ENCODE measurements at places on chromosomes 5 and 9.

DNA sequence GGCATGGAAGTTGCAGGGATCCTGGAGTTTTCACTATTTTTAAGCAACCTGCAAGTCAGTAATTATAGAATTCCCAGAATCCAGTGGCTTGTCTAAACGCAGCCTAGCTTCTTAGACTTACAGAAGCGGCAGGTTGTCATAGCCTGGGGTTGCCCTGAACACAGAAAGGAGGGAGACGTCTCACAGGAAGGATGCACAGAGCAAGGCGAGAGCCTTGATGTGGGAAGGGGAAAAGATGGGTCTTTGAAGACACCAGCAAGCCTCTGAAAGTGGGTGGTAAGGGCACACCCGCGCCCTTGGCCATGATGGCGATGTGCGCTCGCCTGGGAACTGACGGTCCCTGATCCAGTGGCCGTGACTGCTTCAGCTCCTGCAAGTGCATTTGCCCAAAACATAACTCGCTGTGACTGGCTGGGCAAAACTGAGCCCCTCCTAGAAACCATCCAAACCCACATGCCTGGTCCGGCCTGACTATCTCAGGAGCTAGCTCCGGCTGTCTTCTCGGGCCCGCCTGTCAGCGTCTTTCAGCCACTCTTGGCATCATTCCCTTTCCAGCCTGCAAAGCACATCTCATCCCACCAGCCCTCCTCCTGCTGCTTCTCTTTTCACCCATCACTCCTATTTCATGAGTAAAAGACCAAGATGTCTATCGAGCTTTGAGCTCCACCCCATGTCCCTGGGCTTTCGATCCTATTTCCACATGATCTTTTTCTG is 17.1 kb downstream of the FBP1 start:
- DNase-seq = no peak

DNA sequence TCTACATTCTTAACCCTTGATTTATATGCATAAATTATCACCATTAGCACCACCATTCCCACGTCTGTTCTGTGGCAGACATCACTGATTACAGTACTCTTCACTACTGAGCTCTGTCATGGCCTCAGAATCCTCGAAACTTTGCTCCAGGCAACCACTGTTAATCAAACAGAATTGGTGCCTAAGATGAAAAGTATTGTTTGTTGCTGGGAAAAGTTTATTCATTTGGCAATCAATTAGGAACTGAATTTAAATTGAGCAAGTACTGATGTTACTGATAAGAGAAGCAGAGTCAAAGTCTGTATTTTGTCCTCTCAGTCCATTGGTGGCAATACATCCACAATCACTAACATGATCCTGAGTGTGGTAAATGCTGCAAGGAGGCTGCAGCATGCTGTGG is 12.8 kb downstream of the SLC1A1 start:
- DNase-seq = no peak

GRCh38 chr9:127386249-127386648 is 10.7 kb upstream of the SLC2A8 start:
- DNase-seq = no peak

DNA sequence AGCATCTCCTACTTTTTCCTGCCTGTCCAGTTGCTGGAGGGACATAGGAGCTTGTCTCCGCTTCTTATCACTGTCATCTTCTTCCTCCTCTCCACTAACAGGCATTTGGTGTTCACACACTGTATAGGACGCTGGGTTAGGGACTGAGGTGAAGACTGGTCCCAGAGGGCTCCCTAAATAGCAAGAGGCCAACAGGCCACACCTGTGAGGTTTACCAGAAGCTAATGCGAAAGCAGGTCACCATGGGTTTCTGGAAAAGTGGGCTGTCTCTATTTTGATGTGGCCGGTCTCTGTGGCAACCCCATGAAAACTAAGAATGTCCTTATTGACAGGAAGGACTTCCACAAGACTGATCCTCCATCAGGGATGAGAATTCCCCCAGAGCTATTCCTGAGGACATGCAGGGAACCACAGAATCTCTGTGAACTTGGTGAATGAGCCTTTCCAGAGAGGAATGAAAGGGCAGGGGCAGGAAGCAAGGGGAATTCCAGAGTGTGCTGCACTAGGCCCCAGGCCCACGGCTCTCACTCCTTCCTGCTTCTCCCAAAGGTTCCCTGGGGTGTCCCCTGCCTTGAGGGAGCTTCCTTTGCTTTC is 61.7 kb downstream of the DAP start:
- DNase-seq = no peak

- no peak for DNase-seq
These were observed 301.0 kb upstream of the VLDLR start for GRCh38 chr9:2320632-2321031.

DNA sequence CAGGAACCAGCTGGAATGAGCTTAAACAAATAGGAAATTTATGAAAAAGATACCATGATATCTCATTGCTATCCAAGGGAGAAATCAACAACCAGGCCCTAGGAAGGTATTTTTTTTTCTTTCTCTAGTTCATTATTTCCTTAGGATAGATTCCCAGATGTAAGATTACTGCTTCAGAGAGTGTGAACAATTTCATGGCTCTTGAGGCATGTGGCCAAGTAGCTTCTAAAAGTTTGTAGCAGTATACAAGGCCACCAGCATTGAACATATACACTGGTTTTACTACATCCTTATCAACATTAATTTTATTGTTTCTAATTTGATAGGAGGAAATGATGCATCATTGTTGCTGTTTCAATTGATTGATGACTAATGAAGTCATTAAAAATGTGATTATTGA is 201.2 kb downstream of the SREK1 start:
- no peak for DNase-seq
